Activated CD4-positive, alpha-beta T cell treated with anti-CD3 and anti-CD28 coated beads, Interleukin-2, amount 50 U/mL, for 4 hours (primary cell): ENCODE measurements at places on chromosomes 16 and 17.
A peak's percentile ranks its signal among the peaks of the same experiment; 100 is the strongest.

DNA sequence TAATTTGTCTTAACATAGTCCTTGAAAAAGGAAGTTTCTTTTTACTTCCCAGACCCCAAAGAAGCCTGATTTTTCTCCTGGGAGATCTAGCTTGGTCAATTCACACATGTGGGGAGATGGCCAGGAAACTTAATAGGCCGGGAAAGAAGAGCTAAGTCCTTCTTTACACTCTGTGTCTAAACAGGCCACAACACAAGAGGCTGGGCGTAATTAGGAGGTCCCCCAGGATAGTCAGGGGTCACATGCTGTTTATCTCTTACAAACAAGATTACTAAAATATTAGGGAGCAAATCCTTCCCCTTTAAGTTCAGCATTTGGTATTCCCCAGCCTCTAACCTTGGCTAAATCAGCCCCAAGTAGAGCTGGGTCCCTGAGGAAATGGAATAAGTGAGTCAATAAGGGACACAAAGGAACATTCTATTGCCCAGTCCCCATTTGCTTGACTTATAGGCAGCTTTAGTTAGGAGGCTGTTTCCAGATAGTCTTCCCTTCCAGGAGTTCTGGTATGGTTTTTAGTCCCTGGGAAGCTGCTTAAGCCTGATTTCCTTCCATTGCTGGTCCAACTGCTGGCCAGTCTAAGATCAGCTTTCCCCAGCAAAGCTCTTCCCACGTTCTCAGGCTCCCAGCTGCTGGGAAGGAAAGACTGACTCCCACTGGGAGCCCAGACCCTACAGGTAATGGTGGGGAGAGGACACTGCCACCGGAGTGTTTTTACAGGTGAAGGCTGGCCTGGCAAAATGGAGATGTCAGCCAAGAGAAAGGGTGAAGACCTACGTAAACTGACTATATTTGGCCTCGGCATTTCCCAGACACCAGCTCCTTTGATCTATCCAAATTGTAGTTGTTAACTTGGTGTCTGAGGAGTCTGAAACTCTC, 14.1 kb upstream of the HOXB9 start:
- no peak for DNase-seq

GRCh38 chr17:28889996-28890395, 7.5 kb downstream of the FLOT2 start:
- DNase-seq: no peak

DNA sequence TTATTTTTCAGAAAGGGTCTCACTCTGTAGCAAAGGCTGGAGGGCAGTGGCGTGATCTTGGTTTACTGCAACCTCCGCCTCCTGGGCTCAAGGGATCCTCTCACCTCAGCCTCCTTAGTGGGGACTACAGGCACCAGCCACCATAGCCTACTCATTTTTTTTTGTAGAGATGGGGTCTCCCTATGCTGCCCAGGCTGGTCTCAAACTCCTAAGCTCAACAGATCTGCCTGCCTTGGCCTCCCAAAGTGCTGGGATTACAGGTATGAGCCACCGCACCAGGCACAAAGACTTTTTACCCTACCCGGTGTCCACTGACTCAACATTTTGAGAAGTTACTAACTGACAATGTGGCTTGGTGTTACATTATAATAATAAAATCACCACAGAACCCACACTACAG, 7.2 kb downstream of the GRB2 start:
- no peak for DNase-seq

GRCh38 chr16:71357681-71358080, 842 bp upstream of the CALB2 start:
- DNase-seq: no peak

- peak; percentile 42 for DNase-seq
These were observed 14.4 kb upstream of the ALDH3A1 start for GRCh38 chr17:19762515-19762961.

GRCh38 chr17:57574040-57574513, 171.0 kb downstream of the CCDC182 start:
- no peak for DNase-seq

GRCh38 chr17:76018340-76018680, 8.8 kb downstream of the EVPL start:
- no peak for DNase-seq

DNA sequence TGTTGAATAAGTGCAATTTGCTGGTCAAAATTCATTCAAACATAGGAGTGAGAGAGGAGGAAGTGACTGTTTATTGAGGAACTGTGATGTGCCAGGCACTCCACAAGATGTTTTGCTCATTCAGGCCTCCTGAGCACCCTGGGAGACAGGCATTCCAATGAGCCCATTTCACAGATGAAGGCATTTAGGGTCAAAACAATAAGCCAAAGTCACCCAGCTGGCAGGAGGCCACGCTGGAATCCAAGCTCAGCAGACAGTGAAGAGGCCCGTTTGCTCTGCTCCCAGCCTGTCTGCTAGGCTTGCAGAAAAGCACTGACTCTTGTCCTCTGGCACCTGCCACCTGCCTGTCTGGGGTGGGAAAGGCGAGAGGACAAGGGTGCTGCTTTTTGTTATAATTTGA, 10.1 kb upstream of the SLC25A39 start:
- no peak for DNase-seq

GRCh38 chr17:28154214-28154613, 111.7 kb downstream of the NLK start:
- DNase-seq: no peak

- DNase-seq: no peak
These were observed 20.5 kb upstream of the STAC2 start for GRCh38 chr17:39246274-39246673.

- DNase-seq: no peak
These were observed 29.2 kb downstream of the TRPV3 start for GRCh38 chr17:3528403-3528851.

GRCh38 chr17:8672326-8672725, 41.8 kb upstream of the MYH10 start:
- no peak for DNase-seq

GRCh38 chr16:15434425-15435215, at the start of gene BMERB1:
Gene BMERB1 (plus strand): TSS chr16:15434588. CDS start chr16:15434654, 66 bp downstream.
- peak; percentile 31 for DNase-seq

DNA sequence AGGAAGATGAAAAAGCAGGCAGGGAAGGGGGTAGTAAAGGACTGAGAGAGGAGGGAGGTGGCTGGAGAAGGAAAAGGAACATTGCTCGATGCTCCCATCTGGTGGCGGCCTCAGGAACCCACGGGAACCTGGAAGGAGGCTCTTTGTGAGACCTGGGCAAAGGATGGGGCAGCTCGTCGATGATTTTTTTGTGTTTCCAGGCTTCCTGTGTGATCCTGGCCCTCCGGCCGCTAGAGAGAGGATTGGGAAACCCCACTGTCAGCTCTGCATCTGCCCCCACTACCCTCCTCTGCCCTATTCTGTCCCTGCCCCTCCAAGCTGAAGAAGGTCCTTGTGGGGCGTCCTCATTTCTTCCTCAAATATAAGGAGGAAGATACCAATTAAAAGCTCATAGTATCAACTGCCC, 6.6 kb downstream of the WFIKKN2 start:
- DNase-seq: peak; percentile 44

- DNase-seq: no peak
These were observed 67.9 kb downstream of the PRMT7 start for GRCh38 chr16:68378436-68379415.

DNA sequence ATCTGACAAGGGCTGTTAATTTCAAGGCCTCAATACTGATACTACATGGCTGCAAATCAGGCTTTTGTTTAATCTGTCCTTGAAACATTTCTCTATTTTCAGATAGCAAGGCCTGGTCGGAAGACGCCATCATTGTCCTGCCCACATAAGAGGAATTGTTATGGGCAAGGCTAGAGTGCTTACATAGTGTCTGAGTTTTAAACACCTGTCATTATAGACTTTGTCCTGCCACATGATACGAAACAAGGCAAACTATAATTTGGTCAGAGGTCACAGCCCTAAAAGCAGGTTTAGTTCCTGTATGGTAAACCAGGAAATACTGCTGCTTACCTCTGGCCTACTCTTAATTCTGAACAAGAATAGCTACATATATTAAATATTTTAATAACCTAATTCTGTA, 104.4 kb downstream of the SSH2 start:
- no peak for DNase-seq

GRCh38 chr16:80519189-80519588, 21.6 kb upstream of the DYNLRB2 start:
- DNase-seq: no peak

DNA sequence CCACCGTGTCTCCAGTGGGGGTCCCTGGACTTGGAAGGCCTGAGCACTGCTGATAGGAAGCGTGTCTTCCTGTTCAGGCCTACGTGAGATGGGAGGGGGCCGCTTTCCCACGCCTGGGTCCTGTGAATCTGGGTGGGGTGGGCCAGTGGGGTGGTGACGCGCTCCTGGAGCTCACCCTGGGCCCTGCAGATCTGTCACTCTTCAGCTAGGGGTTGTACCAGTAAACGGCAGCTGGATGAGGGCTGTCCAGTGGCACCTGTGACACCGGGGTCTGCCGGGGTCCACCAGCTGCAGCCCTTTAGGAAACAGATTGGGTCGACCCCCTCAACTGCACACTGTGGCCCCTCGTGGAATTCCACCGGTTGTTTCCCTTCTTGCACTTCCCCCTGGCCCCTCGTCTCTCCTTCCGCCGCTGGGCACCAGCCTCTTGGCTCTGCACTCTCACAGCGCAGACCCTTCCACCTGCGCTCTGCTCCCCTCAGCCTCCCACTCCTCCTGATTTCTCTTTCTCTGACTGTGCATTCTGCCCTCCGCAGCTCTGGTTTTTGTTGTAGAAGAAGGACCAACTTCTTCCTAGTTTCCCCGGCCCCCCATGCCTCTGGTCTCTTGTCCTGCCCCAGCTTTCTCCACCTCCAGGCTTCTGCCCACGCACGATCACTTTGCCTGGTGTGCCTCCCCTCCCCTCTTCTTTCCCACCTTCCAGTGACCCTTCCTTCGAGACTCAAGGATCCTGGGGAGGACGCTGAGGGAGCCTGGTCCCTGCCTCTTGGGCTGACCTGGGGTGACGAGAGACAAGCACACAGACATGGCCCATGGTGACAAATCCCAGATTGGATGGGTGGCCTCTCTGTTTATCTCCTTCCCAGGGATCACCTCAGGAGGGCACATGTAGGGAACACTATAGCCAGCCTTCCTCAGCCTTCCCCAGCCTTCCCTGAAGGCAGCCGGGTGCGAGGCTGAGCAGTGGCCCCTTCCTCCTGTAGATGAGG, 4.8 kb downstream of the MRC2 start:
- DNase-seq: no peak

DNA sequence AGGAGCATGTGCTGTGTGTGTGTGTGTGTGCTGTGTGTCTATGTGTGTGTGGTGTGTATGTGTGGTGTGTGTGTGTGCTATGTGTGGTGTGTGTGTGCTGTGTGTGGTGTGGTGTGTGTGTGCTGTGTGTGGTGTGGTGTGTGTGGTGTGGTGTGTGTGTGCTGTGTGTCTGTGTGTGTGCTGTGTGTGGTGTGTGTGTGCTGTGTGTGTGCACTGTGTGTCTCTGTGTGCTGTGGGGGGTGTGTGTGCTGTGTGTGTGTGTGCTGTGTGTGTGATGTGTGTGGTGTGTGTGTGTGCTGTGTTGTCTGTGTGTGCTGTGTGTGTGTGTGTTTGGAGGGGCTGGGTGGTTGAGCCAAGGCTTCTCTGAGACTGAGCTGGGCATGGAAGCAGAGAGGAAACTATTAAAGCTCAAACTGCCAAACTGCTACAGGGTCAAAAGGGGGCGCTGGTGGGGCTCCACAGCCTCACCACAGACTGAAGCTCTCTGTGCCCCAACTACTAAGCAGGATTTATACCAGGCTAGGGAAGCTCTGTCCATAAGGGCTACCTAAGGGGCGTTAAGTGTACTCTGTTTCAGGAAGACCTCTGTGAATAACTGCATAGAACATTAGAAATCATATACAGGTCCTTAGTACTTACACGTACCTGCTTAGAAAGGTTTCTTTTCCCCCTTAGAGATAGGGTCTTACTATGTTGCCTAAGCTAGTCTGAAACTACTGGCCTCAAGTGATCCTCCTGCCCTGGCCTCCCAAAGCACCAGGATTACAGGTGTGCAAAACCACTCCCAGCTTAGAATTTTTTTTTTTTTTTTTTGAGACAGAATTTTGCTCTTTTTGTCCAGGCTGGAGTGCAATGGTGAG, 27.8 kb upstream of the GHDC start:
- peak; percentile 50 for DNase-seq

DNA sequence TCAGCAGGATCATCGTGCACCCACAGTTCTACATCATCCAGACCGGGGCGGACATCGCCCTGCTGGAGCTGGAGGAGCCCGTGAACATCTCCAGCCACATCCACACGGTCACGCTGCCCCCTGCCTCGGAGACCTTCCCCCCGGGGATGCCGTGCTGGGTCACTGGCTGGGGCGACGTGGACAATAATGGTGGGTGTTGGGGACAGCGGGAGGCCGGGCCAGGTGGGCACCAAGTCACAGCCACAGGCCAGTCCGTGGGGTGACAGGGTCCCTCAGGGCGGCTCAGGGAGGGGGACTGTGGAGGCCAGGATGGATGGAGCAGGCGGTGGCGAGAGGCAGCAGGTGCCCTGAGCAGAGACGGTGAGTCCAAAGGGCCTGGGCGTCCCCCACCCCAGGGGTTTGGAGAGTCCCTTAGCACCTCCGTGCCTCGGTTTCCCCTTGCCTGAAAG, 1.0 kb downstream of the TPSD1 start:
- no peak for DNase-seq

DNA sequence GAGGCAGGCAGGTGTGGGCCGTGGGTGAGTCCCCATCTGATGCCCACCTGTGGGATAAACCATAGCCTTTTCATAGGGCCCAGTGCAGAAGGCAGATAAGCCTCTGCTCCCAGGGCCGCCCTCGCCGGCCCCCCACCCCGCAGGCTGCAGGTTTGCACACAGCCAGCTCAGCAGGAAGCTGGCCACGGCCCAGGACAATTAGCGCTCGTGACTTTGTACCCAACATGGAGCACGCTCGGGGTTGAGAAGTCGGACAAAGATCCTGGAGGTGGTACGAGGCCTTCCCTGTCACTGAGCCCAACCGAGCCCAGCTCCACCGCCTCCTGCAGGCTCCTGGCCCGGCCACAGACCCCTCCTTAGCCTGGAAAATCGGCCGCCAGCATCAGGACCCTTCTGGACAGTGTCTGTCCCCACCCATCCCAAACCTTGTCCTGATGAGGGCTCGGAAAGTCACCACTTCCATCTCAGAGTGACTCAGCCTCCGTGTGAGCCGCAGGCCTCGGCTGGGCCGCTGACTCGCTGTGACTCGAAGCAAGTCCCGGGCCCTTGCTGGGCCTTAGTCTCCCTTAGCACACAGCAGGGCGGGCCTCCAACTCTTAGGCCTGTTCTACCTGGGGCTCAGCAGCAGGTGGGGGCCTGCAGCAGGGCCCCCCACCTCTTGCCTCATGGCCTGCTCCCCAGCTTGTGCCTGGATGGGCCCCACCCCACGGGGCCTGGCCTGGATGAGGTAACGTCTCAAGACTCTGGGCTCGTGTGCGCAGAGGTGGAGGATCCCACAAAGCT, 22.7 kb downstream of the FAM83G start:
- no peak for DNase-seq
